NK-92 treated with Interleukin-12 subunit alpha and Interleukin-12 subunit beta, amount 100 ng/mL, for 24 hours (cell line): ENCODE measurements at places on chromosomes 13 and 19.

- no peak for DNase-seq
These were observed 61.4 kb downstream of the SLC10A2 start for GRCh38 chr13:103004661-103005345.

- DNase-seq: no peak
These were observed 32.7 kb downstream of the VSTM1 start for GRCh38 chr19:54030895-54031586.

DNA sequence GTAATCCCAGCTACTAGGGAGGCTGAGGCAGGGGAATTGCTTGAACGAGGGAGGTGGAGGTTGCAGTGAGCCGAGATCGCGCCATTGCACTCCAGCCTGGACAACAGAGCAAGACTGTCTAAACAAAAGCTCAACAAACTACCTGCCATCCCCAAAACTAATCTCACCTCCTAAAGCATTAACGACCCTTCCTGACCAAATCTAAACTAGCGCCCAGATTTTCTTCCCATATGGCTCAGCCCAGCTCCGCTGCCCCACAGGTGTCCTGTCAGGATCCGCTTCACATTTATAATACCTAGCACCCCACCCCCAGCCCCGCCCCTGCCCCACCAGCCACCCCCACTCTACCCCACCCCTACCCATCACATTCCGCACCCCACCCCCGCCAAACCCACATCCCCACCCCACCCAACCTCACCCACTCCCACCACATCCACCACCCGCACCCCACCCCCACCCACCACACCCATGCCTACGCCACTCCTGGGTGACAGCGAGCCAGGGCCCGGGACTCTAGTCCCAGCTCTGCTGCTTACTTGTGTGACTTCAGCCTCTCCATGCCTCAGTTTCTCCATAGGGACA, 599 bp downstream of the C19orf12 start:
- peak; percentile 54 for DNase-seq

DNA sequence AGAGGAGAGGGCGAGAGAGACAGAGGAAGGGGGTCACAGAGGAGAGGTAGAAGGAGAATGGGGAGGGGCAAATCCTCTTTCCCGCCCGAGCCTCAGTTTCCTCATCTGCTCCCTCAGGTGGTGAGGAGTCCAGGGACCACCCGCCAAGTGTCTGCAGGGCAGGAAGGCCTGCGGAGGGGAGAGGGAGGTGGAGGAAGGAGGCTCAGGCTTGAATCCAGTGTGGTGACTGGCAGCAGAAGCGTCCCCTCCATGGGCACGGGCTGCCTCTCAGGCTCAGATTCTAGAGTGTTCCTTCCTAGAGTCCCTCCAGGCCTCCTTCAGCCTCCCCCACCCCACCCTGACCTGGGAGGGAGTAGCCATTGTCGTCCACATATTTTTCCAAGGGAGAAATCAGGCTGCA, 16.5 kb upstream of the GARIN5A start:
- no peak for DNase-seq
